HL-60 (cell line): ENCODE measurements at places on chromosomes 3 and 15.
A peak's percentile ranks its signal among the peaks of the same experiment; 100 is the strongest.

DNA sequence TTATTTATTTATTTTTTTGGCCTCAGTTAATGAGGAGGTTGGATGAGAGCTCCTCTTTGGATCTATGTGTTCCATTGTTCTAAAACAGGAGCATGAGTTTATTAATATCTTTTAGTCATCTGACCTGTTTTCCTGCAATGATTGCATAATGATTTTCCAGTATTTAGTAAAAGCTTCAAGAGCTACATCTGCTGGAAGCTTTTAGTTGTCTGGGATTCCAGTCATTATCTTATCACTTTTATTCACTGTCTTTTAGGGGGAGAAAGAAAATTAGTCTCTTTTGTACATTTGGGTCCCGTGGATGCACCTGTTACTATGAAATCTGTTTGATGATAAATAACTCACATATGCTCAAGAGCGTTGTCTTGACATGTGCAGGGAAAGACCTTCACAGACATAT is 1270.0 kb downstream of the ROBO1 start:
- no peak for DNase-seq

- DNase-seq: no peak
These were observed 172.5 kb downstream of the PTPRG start for GRCh38 chr3:61733876-61734275.

DNA sequence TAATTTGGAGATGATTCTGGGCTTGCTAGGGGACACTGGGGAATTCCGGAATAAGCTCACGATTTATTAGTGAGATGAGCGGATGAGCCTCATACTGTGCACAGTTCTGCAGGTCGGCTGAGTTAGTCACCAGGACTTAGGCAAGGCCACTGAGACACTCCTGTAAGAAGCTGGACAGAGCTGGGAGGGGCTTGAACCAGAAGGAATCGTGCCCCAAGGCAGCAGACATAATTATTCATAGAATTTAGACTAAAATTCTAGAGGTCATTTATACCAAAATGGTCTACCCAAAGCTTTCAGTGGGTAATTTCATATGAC is 121.4 kb downstream of the VGLL4 start:
- DNase-seq: no peak

DNA sequence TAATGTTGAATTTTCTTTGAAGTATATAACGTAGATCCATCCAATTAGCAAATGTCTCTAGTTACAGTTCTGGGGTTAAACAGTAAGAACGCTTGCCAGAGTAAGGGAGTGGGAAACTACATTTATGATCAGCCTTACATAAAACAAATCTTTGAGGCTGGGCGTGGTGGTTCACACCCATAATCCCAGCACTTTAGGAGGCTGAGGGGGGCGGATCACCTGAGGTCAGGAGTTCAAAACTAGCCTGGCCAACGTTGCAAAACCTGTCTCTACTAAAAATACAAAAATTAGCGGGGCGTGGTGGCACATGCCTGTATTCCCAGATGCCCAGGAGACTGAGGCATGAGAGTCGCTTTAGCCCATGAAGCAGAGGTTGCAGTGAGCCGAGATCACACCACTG is 50.1 kb upstream of the GATM start:
- no peak for DNase-seq

DNA sequence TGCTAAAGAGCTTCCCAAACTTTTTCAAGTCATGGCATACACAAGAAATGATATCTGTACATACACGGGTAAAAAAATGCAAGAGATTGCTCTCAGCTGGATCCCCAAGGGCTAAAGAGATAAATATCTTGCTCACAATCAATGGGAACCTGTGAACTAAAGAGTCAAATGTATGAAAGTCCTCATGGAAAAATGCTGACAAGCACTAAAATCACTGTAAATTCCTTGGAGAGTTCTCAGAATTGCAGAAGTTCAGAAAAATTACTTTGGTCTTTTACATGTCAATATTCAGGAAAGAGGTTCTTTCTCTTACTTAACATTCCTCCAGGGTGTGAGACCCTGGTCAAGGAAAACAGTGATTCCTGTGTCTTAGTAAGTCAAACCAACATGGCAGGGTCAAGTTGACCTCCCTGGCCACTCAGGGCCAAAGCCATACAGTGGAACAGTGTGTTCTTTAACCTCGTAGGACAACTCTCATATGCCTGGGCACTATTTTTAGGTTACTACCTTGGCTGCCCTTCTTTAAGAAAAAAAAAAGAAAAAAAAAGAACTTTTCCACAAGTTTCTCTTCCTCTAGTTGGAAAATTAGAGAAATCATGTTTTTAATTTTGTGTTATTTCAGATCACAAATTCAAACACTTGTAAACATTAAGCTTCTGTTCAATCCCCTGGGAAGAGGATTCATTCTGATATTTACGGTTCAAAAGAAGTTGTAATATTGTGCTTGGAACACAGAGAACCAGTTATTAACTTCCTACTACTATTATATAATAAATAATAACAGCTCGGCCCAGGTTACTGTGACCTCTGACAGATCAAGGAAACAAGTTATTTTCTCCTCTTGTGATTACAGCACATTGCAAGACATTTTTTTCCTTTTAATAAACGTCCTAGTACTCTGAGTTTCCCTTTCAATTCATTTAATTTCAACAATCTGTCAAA is 12.5 kb downstream of the SSR3 start:
- no peak for DNase-seq

GRCh38 chr15:67091071-67091979 is 25.9 kb downstream of the SMAD3 start:
- peak; percentile 88 for DNase-seq

- no peak for DNase-seq
These were observed 142.7 kb downstream of the ALDH1A2 start for GRCh38 chr15:57922776-57923175.

DNA sequence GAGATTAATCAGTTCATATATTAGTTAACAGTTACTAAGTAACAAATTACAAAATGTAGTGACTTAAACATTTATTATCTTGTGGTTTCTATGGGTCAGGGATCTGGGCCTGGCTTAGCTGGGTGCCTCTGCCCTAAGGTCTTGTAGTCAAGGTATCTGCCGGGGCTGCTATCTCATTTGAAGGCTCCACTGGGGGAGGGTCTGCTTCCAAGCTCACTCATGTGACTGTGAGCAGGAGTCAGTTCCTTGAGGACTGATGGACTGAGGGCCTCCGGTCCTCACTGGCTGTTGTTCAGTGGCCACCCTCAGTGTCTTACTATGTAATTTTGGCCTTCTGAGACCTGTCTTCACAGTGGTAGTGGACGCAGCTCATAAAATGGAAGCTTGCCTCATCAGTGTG is 135.9 kb upstream of the PLXNA1 start:
- no peak for DNase-seq

DNA sequence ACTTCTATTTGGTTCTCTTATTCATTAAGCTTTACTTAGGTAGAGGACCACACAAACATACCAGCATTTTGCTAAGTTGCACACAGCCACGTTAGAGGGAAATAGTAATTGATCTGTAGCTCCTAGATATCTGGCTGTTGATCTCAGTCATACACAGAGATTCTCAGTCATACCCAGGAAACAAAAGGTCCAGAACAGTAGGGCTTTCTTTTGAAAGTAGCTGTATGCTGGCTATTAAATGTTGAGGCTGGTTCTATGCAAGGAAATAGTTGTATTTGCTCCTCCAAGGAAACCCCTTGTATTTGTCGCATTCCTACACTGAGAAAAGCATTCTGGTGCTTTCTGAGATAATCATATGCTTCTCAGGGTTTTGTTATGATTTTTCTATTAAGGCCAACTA is 523.8 kb downstream of the SOX2 start:
- no peak for DNase-seq

- DNase-seq: no peak
These were observed 6.4 kb upstream of the ANKRD63 start for GRCh38 chr15:40289140-40289775.

DNA sequence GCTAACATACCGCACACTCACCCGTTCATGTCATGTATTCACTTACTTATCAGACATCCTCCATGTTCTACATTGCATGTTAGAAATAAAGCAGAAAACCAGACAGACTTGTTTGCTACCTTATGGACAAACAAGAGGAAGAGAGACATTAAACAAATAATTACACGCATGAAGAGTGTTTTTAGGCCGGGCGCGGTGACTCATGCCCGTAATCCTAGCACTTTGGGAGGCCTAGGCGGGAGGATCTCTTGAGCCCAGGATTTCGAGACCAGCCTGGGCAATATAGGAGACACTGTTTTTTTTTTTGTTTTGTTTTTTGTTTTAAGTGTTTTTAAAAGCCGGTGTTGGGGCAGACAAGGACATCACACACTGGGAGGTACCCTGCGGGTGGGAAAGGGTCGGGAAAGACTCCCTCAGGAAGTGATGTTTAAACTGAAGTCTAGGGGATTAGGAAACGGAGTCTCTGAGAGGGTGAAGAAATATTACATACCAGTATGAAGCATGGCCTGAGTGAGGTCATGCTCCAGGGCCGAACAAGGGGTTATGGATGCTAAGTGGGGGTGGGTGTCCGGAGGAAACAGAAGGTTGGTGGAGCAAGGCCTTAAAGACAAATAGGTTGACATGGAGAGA is 2.1 kb upstream of the USP3 start:
- DNase-seq: no peak

DNA sequence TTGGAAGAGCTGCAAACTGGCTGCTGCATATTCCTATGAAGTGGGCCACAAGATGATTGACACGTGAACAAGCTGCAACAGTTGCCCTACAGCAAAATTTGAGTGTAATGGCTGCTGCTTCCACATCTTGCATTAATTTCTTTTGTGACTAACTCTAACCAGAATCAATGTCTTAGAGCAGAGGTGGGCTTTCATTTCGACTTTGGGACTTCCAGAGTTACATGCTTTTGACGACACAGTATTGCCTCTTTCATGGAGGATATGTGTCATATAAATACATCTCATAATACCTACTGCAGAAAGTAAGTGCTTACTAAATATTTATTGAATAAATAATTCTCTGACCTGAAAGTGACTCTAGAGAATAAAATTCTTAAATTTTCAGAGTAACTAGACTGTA is 340.7 kb upstream of the KCNH8 start:
- DNase-seq: no peak

- DNase-seq: no peak
These were observed 124.1 kb upstream of the GOLGA6L6 start for GRCh38 chr15:20665653-20666052.

- no peak for DNase-seq
These were observed 752 bp downstream of the CEP63 start for GRCh38 chr3:134486577-134487041.

DNA sequence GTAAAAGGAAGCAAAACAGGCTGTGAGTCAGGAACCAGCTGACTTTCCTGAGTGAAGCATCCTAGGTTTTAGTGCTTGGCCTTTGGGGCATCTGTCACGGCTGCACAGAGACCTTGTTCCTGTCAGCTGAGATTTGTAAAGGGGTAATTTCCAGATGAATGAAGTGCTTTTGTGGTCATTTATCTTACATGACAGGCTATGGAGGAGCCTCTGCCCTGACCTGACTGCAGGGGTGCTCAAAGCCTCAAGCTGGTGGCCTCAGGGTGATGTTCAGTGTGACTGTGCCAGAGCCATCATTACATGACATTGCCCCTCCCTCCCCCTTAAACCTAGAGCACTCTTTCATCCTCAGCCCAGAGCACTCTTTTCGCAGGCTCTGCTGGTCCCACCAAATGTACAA is 132.5 kb downstream of the ARNT2 start:
- DNase-seq: no peak

- DNase-seq: no peak
These were observed 16.6 kb downstream of the CSRNP1 start for GRCh38 chr3:39136533-39137434.

DNA sequence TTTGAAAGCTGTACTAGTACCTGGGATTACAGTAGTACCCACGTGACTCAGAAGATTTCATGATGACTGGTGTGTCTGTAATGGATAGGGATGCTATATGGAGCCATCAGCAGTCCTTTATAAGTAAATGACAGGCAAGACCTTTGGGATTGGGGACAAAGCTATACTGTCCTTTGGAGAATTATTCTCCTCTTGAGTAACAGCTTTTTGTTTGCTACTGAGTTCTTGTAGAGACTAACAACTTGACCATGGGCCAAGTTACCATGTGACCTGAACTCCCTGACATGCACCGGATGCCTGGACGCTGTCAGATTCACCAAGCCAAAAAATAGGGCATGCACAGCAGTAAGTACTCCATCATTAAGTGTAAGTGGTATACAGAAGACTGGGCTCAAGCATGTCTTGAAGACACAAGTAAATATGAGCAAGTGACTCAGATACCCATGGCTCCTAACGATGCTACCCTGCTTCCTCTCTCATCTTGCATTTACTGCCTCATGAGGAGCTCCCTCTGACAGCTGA is 12.9 kb downstream of the SEC11A start:
- DNase-seq: no peak

- DNase-seq: no peak
These were observed 38.0 kb downstream of the SENP2 start for GRCh38 chr3:185623939-185624665.

GRCh38 chr15:68098465-68098864 is 44.4 kb downstream of the PIAS1 start:
- no peak for DNase-seq

DNA sequence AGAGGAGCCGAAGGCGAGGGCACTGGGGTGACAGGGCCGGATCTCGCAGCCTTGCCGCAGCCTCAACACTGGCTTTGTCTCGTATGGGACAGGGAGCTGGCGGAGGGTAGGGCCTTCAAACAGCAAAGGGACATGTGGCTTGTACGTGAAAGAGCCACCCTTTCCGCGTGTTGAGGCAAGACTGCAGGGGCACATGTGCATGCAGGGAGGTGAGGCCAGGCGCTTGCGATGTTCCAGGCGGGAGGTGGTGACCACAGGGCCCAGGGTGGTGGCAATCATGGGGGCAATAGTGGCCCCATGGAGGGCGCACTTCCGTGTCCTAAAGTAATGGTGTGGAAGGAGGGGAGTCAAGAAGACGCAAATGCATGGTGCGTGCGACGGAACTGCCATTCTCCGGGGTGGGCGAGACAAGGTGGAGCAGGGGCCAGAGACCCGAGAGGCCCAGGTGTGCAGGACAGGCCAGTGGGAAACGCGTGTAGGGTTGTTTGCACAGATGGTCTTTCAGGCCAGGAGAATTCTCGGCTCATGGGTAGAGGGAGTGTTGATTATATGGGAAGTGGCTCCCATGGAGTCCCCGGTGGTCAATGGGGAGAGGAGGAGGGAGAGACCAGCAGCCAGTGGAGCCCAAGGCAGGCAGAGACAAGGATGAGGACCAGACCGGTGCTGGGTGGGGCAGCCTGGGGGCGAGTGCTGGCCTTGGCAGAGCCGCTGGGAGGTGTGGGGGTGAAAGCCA is 45.8 kb upstream of the PCSK6 start:
- no peak for DNase-seq

GRCh38 chr3:123067689-123068600 is 1.1 kb downstream of the PDIA5 start:
- peak; percentile 29 for DNase-seq
